ENCODE measurements at places on chromosomes 7 and 10.

- no peak for DNase-seq
Observed at GRCh38 chr10:59960751-59961150, 54.4 kb upstream of the CCDC6 start.

- no peak for DNase-seq
Observed at GRCh38 chr7:16028103-16028502, 341.6 kb upstream of the MEOX2 start.

DNA sequence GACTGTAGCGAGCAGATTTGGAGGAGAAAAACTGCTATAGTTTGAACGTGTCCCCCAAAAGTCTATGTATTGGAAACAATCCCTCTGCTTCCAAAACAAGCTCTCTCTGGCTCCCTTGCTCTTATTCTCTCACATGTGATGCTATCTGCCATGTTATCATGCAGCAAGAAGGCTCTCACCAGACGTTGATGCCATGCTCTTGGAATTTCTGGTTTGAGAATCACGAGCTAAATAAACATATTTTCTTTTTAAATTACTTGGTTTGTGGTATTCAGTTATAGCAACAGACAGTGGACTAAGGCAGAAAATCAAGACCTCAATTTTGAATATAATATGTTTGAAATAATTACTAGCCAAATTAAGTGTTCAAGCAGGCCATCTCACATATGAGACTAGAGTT, 17.5 kb upstream of the GNAT3 start:
- no peak for DNase-seq

- no peak for DNase-seq
Observed at GRCh38 chr10:943334-944033, 12.0 kb upstream of the LARP4B start.

DNA sequence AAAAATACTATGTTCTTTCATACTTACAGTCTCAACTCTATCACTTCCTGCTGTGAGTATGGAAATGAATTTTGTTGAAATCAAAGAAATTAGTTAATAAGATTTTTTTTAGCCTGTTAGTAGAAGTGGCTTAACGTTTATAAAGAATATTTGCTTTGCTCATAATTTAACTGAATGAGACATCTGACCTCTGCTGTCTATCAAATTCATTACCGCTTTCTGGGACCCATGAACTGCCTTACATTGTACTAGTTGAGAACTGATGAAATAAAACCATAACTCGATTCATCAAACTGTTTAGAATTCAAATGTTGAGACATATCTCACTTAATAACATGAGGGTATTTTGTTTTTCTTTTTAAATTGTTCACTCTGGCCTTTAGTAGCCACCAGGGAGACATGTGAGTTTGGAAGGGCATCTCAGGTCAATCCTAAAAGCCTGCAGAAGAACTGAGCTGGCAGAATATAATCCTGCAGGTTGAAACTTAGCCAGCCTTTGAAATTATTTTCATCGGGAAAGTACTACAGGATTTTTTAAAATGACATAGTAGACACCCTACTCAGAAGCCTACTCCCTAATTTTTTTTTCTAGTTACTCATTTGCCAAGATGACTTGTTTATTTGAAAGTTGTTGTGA, 78.7 kb downstream of the KIAA1217 start:
- no peak for DNase-seq

GRCh38 chr10:91571671-91572070, 61.2 kb downstream of the PPP1R3C start:
- no peak for DNase-seq

DNA sequence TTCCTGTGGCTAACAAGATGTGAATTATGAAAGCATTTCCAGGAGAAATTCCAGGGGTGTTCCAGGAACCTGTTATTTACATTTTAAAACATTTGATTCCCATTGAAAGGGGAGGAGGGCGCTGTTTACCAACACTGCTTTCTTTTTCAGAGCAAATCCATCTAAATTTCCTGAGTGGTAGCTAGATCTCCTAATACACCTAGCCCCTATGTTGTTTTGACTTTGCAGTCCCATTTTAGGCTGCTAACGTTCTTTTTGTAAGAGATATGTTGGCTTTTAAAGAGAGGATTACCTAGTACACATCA, 130.8 kb downstream of the TCF7L2 start:
- no peak for DNase-seq

GRCh38 chr10:127524908-127525665, 24.0 kb upstream of the NPS start:
- no peak for DNase-seq

- DNase-seq, result no peak
Observed at GRCh38 chr10:16779384-16779915, 37.8 kb downstream of the RSU1 start.

Measured in NCI-H187 treated with DMSO at 0.1 percent for 48 hours (cell line).